ENCODE measurements at places on chromosomes 13 and 19.

DNA sequence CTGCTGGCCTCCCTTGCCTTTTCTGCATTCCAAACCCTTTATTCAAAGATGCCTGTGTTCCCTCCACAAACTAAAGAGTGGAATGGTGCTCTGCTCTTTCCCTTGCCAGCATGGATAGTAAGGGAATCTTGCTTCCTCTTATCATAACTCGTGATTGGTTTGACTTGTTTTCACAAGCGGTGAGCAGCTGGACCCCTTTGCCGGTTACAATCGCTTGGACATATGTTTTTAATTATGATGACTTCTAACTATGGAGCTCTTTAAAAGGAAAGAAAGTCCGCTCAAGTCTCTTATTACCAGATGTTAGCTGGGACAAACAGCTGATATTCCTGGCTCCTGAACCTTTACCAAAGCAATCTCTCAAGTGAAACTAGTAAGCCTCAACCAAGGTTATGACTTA is 1094.7 kb downstream of the UQCRFS1 start:
- DNase-seq, result no peak

GRCh38 chr13:49831455-49831854 is 39.0 kb upstream of the KPNA3 start:
- DNase-seq, result no peak

- DNase-seq, result no peak
Measured at GRCh38 chr19:5360003-5360780, 19.6 kb upstream of the PTPRS start.

- DNase-seq, result no peak
Measured at GRCh38 chr13:104809483-104809882, 1726.0 kb downstream of the EFNB2 start.

- DNase-seq, result no peak
Measured at GRCh38 chr13:110245416-110245899, 61.5 kb downstream of the COL4A1 start.
